Activated B cell treated with CpG ODN at 0.5 μM for 24 hours (primary cell): ENCODE measurements at places on chromosomes 1 and 21. TPM values are rescaled to one million over a fixed set of nuclear protein-coding genes. Genes with fewer than 3 reads are reported as not detected.

The FBLIM1 gene
- 0.15 TPM in 1 of 2 replicates, not detected in the other for total RNA-seq

The CADM3 gene
- total RNA-seq: 0.37 and 0.84 TPM in 2 replicates

DNA sequence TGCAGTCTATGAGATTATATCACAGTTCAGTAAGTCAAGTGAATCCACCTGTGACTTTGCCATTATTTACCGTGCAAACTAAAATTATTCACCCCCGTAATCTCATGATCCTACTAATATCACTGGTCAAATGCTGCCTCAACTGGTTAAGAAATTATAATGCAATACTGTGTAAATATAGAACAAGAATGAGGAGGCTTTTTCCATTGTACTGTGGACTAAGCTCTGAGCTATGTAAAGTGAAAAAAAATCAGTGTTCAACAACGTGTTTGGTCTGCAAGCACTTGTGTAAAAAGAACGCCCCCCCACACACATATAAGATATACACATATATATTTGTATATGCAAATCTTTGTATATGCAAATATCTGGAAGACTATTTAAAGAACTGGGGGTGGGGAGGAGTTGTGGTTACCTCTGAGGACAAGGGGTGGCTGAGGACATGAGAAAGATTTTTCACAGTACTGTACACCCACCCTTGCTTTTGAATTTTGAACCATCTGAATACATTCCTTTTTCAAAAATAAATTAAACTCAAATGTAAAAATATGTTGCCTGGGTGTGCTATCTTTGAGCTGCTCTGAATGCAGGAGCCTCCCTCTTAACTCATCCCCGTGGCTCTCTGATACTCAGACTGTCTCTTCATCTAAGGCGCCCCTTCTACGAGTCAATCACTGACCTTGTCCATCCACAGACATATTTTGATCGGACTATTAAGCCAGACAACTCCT is 57.0 kb downstream of the PTP4A2 start:
- DNase-seq: no peak

- DNase-seq: no peak
These were observed 75.4 kb downstream of the CENPF start for GRCh38 chr1:214678386-214678785.

DNA sequence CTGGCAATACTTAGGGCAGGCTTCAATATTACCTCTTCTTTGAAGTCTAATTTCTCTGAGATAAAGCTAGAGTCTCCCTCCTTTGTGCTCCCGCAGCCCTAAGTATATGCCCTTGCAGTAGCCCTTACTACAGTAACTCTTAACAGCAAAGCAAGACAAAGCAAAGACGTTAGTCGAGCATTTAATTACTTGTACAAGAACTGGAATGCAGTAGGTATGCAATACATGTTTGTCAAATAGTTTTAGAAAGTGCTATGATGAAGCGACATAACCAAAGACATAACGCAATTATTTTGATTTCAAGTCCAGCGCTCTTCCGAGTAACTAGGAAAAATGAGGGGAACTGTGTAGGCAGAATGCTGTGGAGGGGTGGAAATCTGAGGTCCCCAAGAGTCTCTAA is 1.6 kb downstream of the P3H1 start:
- DNase-seq: no peak

GRCh38 chr1:192603218-192603787 is 27.7 kb downstream of the RGS1 start:
- DNase-seq: no peak
